ENCODE measurements at places on chromosomes 4 and X.

DNA sequence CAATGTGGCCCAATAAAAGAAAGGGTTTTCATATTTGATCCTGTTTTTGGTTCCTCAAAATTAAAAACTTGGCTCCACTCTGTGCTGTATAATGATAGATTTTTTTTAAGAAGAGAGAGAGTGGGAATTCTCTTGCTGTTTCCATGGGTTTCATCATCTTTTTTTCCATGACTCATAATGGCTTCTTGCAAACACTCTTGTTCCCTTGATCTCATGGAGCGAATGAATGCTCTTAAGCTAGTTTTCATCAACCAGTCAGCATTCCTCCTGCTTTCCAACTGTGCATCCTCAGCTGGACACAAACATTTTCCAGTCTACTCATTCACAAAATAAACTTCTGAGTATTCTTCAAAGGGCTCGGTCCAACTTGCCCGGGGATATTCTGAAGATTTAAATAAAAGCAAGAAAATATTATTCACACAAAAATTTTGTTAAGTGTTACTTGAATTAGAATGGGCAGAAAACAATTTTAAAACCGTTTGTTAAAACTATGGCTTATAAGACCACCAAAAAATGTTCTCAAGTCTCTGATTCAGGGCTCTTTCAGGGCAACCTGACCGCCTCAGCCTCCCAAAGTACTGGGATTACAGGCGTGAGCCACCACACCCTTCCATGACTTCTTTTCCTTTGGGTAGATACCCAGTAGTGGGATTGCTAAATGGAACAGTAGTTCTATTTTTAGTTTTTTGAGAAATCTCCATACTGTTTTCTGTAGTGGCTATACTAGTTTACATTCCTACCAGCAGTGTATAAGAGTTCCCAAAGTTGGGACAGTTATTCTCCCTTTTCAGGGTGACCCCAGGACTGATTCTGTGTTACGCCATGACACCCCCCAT is 64.7 kb downstream of the TMEM156 start:
- DNase-seq: peak; percentile 65

- peak; percentile 76 for DNase-seq
Measured at GRCh38 chr4:123325241-123325681, 71.3 kb upstream of the SPRY1 start.

DNA sequence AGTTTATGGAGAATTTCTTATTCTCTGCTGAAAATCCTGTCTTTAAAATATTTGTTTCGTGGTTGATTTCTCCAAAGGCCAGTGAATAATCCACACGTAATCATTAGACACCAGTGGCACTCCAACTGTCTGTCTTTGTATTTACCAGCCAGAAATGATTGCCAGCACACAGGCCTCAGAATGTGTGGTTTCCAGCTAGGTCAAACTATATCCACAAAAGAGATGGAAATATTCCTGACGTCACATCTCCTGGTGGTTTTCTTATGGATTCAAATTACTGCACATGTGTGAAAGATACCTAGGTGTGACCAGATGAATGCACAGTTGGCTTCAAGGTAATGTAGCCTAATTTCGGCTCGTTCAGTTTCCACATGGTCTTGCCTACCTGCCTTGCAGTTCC is 27.2 kb upstream of the TENM3 start:
- DNase-seq: no peak

DNA sequence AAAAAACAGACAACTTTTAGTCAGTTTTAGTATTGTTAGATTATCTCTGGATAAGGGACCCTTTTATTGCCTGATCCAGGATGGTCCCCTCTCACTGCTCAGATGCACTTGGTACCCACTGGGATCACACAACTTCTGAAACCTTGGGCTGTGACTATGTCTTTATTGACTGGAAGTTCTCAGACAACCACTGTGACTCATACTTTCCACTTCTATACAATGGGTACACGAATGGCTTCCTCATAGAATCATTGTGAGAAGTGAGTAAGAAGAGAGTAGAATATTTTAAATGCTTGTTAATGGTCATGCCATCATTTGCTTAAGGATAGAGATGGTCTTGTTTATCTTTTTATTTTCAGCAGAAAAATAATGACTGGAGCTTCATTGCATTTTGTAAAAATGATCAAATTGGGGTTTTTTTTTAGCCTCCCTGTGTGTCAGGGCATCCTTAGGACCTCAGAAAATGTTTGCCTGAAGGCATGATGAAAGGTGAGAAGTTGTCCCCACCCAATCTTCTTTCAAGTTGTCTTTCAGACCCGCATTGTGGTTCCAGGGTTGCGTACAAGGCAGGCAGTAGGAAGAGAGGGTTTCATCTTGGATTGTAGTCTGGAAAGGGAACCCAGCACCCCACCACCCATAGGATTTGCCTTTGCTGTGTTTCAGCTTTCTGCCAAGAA is 115.1 kb downstream of the CPEB2 start:
- no peak for DNase-seq

- DNase-seq: no peak
Measured at GRCh38 chr4:95513022-95513421, 35.8 kb downstream of the UNC5C start.

- no peak for DNase-seq
Measured at GRCh38 chrX:10280071-10280470, 123.3 kb downstream of the CLCN4 start.

GRCh38 chr4:128600410-128600809 is 209.1 kb upstream of the JADE1 start:
- peak; percentile 35 for DNase-seq

DNA sequence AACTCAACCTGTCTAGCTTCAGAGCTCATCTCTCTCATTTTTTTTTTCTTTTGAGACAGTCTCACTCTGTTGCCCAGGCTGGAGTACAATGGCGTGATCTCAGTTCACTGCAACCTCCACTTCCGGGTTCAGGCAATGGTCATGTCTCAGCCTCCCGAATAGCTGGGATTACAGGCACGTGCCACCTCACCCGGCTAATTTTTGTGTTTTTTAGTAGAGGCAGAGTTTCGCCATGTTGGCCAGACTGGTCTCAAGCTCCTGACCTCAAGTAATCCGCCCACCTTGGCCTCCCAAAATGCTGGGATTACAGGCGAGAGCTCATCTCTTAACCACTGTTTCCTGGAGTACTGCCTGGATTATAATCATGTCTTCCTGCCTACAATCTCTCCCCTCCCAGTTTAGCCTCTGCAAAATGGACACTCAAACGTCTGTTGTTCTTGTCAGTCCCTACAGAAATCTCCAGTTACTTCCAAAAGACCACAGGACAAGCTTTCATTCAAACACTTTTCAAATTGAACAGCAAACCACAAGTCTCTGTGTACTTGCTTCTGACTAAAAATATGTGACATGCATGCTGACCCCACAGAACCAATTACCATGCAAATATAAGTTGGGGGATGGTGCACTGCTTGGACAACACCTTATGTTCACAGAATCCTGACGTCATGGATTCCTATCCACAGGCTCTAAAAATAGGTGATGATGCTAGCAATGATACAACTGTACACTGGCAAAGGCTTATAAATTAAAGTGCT is 137.2 kb downstream of the SH3KBP1 start:
- peak; percentile 47 for DNase-seq

DNA sequence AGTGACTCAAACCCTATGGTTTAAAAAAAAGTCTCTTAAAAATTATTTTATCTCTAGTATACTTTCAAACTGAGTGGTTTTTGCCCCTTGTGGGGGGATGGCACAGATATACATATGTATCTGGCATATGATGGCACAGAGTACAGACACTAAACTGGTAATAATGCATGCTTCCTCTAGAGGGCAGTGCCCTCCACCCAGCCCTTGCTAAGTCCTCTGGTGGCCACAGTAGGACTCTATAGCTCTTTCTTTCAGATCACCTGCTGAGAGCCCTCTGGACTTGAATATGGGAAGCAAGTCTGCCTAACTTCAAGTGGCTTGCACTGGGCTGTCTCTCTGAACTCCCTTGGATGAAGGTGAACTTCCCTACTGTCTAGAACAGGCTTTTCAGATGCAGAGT is 66.3 kb downstream of the TSPAN7 start:
- no peak for DNase-seq

DNA sequence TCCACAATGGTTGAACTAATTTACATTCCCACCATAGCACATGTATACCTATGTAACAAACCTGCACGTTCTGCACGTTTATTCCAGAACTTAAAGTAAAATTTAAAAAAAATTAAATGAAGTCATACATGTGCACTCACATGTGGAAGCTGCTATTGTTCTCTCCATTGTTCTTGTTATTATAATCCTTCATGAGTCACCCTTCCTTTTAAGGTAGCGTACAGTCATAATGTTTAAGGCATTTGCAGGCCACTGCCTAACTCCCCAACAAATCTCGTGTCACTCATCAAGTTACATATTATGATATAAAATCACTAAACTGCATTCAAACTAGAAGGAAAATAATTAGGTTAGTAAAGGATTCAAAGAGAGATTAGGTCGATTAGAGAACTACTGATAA is 63.6 kb downstream of the SLC7A11 start:
- DNase-seq: peak; percentile 79

- no peak for DNase-seq
Measured at GRCh38 chrX:19893727-19894126, 6.3 kb upstream of the SH3KBP1 start.

- DNase-seq: no peak
Measured at GRCh38 chrX:102934624-102935023, 2.4 kb upstream of the RAB40AL start.

DNA sequence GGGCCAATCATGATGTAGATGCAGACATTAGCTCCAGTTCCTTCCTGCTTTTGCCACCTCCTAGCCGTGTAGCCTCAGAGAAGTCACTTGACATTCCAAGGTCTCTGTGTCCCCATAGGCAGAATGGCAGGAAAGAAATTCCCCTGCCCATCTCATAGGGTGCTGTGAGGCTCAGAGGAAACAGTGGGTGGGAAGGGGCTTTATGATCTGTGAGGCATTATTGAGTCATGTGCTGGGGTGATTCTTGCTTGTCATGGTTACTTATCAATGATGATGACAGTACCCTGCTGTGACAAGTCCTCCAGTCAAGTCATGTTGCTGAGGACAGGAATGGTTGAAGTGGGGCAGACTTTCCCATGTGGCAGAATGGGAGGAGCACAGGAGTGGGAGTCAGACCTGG is 63.7 kb downstream of the MSX1 start:
- no peak for DNase-seq

GRCh38 chr4:6999172-7000086 is 43.7 kb upstream of the TADA2B start:
- no peak for DNase-seq

DNA sequence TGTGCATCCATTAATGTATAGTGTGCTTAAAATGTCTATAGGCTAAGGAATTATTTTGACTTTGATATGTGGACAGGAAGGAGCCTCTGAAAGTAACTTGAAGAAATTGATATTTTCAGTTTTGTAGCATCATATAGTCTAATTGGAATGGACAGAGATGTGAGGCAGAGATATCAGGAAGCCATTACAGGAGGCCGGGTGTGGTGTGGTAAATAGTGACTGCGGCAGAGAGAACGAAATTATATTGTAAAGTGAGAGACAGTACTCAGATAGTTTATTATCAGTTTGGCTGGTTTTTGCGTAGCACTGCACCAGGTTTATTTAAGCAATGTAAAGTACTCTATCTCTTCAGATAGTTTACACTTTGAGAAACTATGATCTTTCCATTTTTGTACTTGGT is 98.5 kb downstream of the RAP1GDS1 start:
- no peak for DNase-seq

DNA sequence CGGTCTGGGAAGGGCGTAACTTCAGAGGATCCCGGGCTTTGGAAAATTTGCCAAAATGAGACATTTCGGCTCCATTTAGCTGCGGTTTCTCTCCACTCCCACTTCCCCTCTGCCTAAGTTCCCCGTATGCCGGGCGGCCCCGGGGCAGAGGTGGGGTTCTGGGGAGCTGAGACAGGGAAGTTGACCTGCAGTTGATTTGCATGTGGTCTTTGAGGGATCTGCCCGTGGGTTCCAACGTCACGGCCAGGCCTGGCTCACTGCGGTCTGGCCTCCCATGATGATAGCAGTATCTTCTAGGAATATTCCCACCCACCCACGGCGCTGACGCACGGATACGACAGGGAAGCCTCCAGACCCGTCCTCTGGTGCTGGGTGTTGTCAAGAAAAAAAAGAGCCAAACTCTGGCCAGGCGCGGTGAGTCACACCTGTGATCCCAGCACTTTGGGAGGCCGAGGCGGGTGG is 27.3 kb upstream of the CRLF2 start:
- no peak for DNase-seq

GRCh38 chr4:153472122-153473037 is 6.2 kb downstream of the TMEM131L start:
- DNase-seq: no peak

DNA sequence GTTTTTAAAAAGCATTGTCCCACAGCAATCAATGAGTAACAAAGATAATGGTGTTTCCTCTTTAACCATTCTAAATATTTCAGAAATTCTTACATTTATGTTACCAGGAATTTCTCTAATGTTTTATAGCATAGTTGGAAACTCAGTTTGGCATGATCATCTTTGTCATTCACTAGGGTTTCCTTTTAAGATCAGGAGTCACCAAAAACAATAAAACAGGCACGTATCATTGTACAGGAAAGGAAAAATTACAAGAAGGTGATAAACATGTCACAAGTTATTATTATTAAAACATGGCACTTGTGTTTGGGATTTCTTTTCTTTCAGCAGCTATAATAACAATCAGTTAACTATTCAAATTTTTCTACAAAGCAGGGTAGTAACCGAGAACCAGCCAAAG is 84.0 kb downstream of the SLC10A7 start:
- no peak for DNase-seq

DNA sequence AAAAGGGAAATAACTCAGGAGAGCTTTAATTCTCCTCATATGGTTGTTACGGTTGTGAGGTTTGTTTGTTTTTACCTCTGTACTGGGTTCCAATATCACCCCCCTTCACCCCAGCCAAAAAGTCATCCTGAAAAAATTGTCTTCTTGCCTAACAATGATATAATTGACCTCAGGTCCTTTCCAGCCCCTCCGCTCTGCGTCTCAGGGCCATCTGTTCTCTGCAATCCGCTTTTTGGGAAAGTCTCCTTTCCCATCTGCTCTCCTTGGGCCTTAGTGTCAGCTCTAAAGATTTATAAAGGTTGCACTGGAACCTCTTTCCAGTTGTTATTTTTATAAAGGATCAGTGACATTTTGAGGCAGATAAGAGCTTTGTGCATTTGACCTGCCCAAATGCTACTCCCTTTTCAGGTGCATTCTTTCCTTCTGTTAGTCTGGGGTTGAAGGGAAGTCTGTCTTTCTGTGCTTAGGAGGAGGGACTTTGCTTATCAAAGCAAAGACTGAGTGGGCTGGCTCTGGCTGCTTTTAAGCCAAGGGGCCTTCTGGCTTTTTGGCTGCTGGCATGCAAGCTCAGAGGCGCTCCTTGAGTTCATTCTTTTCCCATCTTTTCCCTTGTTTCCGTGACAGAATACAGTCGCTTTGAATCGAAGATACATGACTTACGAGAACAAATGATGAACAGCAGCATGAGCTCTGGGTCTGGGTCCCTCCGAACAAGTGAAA is 34.1 kb downstream of the DLG3 start:
- DNase-seq: no peak

GRCh38 chr4:8554555-8555100 is 25.6 kb upstream of the GPR78 start:
- DNase-seq: no peak
